ENCODE measurements at places on chromosomes 13 and 19.

GRCh38 chr13:40087091-40088002, 431.9 kb downstream of the COG6 start:
- peak; percentile 20 for DNase-seq

GRCh38 chr13:79541426-79542049, 60.6 kb downstream of the NDFIP2 start:
- DNase-seq, result peak; percentile 45

- peak; percentile 49 for DNase-seq
These were observed 58.7 kb upstream of the PABPC3 start for GRCh38 chr13:25037057-25037813.

DNA sequence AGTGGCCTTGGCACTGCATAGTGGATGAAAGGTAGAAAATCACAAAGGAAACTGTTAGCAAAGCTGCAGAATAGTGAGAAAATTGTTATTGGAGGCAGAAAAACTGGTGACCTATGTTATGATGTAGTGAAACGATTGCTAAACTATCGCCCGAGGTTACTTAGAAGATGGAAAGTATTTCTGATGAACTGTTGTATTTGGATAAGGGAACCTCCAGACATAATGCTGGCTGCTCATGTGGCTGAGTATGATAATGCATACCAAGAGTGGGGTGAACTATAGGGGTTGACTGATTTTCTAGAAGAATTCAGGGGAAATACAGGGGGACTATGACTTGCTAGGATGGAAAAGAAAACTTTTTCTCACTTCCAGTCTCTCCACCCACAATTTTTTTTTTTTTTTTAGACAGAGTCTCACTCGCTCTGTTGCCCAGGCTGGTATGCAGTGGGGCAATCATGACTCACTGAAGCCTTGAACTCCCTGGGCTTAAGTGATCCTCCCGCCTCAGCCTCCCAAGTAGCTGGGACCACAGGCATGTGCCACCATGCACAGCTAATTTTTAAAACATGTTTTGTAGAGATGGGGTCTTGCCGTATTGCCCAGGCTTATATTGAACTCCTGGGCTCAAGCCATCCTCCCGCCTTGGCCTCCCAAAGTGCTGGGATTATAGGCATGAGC, 4.4 kb upstream of the EID2 start:
- no peak for DNase-seq

GRCh38 chr19:50551034-50551714, 17.1 kb downstream of the LRRC4B start:
- DNase-seq, result no peak

- no peak for DNase-seq
These were observed 91.8 kb downstream of the COL4A2 start for GRCh38 chr13:110398564-110399507.

- DNase-seq, result no peak
These were observed 9.1 kb upstream of the CDADC1 start for GRCh38 chr13:49238621-49239020.

DNA sequence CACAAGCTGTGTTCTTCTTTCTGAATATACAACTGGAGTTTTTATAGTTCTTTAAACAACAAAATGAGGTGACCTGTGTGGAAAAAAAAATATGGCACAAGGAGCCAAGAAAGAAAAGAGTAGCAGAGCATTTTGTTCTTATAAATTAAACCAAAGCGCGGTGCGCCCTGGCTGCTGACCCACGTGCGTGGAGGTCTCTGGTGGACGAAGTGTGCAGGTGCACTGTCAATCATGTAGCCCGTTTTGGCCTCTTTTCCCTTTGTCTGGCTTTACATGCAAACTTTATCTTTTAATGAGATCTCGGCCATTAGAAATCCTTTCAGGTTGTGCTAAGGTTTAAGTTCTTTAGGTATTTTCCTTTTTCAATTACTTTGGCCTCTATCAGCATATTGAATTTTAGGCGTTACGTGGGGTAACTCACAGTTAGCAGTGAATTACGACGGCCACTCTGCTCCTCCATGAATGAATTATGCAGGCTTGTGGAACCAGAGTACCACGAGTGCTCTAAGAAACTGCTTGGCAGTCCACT, 443.9 kb upstream of the SLC10A2 start:
- no peak for DNase-seq

DNA sequence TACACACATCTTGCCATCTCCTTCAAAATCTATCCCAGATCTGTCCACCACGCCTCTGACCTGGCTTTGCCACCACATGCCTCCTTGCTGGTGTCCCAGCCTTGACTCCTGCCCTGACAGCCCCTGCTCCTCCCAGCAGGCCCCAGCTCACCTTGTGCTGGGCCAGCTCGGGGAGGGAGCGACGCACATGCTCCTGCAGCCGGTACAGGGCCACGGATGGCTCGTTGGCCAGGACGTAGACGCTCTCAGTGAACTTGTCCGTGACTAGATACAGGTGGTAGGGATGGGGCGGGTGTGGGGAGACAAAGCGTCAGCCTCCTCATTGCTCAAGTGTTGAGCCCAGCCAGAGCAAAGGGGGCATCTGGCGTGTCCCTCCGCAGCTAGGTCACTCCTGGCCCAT, 5.2 kb downstream of the BORCS8 start:
- no peak for DNase-seq

DNA sequence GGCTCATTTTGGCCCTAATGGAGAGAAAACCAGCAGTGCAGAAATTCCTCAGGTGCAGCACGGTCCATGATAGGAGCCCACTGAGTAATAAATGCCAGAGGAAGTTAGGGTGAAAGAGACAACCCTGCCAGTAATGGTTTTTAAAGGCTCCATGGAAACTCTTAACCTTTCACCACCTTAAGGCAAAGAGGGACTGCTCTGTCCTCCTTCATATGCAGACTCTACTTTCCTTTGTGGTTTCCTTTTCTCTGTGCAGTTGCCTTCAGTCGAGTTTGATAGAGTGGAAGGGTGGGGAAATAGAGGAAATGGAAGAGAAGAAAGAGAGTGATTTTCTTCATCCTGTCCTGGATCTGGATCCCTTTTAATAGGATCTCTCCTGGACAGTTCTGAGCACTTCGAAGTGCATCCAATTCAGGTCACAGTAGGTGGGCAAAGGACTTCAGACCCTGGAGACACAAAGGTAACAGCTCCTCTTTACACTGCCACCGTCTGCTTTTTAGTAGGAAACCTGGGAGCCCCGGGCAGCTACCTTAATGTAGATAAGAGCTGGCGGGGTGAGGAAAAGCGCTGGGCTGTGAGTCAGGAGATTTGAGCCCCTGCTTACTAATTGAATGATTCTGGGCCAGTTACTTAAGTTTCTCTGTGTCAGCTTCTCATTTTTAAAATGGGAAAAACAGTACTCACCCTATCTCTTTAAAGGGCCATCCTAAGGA, 294.8 kb downstream of the KCNRG start:
- no peak for DNase-seq

DNA sequence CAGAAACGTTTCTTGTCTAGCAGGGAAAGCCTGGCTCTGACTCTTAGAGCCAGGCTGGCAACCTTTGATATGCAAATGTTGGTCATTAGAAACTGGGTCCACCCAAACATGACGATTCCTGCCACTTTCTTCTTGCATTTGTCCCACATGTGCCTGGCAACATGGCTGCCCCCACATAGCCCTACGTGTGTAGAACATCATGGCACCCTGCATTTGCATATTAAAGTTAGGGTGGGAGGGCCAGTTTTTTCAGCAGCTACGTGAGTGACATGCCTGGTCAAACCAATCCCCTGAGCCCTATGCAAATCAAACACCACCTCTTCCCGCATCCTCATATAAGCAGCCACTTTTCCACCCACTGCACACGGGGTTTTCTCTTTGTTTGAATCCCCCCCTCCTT, 95.0 kb downstream of the LIG4 start:
- DNase-seq, result peak; percentile 89

GRCh38 chr13:21059641-21060337, 1.6 kb downstream of the LATS2 start:
- DNase-seq, result no peak

GRCh38 chr13:49373716-49374115, 70.1 kb downstream of the CAB39L start:
- no peak for DNase-seq

- no peak for DNase-seq
These were observed 125.3 kb downstream of the TM9SF2 start for GRCh38 chr13:99626461-99627082.

DNA sequence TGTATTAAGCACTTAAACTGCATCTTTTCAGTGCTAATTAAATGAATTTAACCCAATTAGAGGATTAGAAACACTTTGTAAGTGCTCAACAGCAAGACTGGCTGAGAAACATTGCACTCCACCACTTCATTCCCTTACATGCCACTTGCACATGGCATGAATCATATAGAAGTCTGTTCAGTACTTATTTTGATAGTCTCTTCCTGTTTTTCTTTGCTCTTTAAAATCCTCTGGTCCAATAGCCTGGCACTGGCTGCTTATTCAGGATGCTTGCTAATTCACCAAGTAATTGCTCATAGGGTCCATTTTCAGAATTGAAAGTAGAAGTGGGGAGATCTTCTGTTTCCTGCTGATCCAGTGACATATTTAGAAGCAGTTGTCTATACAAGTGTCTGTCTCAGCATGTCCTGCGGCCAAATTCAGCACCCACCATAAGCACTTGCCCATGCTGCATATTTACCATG, 900.1 kb downstream of the PCDH9 start:
- no peak for DNase-seq
